ENCODE measurements at places on chromosomes 2 and 18. TPM values are rescaled to one million over a fixed set of nuclear protein-coding genes. Genes with fewer than 3 reads are reported as not detected.

DNA sequence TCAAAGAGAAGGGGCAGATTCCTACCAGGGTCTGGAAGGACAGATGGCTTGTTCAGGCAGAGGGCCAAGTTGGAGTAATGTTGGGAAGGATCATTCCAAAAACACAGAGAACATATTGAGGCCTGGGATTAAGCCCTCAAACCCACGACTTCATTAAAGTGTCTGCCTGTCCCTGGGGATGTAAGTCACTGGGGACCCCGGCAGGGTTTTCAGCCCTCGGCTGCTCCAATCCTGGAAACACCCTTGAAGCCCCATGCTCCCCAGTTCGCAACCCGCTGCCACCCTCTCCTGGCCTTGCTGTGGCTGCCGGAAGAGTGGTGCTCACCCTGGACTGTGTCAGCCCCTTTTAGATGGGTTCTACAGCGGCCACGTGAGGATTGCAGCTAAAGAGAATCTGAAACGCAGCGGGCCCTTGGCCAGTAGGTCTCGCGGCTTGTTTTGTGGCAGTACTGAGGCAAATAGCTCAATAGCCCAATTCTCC, 79.9 kb downstream of the EPAS1 start:
- no peak for DNase-seq
- no peaks in the 10 kb centered on the region for H3K4me1 ChIP-seq
- H3K27ac ChIP-seq = no peak overlapping the region
- no peak overlapping the region for H3K4me3 ChIP-seq
- no peaks in the 10 kb centered on the region for H3K27me3 ChIP-seq

GRCh38 chr18:56321470-56321869, 316.9 kb downstream of the TXNL1 start:
- H3K4me1 ChIP-seq = no peaks in the 10 kb centered on the region
- no peak overlapping the region for H3K4me3 ChIP-seq
- H3K36me3 ChIP-seq = no peaks in the 10 kb centered on the region

- no peaks in the 10 kb centered on the region for H3K4me1 ChIP-seq
- peaks cover 33% of the 10 kb centered on the region for H3K27me3 ChIP-seq
- DNase-seq = no peak
Measured at GRCh38 chr2:88201811-88202169, 31.6 kb downstream of the THNSL2 start.

The LRP1B gene
- polyA plus RNA-seq = 0.84 TPM

The SKA1 gene
- polyA plus RNA-seq = 0.40 TPM

Data from adrenal gland (tissue), 19 donors.